NCI-H187 treated with DMSO at 0.1 percent for 48 hours (cell line): ENCODE measurements at places on chromosomes 6 and 20.

- no peak for DNase-seq
Measured at GRCh38 chr20:18943542-18943941, 130.0 kb downstream of the SCP2D1 start.

DNA sequence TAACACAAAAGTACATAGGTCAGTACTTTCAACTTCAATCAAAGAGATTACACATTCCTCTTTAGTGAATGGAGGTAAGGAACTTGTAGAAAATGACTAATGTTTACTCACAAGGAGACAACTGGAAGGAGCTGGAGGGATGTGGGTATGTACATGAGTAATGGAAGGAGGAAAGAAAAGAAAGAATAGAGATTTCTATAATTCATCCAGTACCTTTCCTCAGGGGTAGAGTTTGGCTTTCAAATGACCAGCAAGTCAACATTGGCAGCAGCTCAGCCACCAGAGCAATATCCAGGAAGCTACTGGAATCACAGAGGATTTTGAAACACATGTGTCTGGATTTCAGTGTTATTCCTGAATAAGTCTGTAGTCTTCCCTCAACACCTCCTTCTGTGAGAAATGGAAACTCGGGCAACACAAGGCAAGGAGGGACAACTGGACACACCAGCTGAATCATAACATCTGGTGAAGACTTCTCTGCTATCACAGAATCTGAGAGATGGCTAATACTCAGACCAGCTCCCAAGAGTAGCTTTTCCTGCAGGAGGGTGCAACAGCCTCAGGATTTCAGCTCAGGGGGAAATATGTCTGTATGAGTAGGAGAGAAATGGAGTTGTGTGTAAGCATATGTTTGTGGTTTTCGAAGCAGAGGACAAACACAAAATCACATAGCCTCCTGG is 98.8 kb downstream of the HAO1 start:
- no peak for DNase-seq

DNA sequence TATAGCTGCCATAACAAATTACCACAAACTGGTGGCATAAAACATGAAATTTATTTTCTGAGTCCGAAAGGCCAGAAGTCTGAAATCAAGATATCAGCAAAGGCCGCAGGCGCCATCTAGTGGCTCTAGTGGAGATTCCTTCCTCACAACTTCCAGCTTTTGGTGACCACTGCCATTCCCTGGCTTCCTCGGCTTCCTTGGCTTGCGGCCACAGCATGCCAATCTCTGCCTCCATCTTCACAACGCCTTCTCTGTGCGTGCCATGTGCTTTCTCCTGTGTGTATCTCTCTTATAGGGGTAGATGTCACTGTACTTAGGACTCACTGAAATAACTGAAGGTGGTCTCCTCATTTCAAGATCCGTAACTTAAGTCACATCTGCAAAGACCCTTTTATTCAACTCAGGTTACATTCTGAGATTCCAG is 5.4 kb upstream of the PLAGL1 start:
- peak; percentile 2 for DNase-seq

- no peak for DNase-seq
Measured at GRCh38 chr6:35496036-35496840, 641 bp downstream of the TEAD3 start.

- no peak for DNase-seq
Measured at GRCh38 chr6:508614-509013, 117.1 kb downstream of the IRF4 start.

DNA sequence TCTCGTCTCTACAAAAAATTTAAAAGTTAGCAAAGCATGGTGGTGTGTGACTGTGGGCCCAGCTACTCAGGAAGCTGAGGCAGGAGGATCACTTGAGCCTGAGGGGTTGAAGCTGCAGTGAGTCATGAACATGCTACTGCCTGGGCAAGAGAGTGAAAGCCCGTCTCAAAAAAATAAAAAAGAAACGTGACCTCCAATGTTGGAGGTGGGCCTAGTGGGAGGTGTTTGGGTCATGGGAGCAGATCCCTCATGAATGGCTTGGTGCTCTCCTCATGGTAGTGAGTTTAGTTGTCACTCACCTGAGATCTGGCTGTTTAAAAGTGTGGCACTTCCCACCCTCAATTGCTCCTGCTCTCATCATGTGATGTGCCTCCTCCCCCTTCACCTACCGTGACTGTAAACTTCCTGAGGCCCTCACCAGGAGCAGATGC is 24.3 kb downstream of the RBL1 start:
- DNase-seq: no peak

GRCh38 chr6:161526794-161527193 is 252.9 kb upstream of the AGPAT4 start:
- no peak for DNase-seq

- DNase-seq: no peak
Measured at GRCh38 chr6:168122521-168122920, 43.5 kb upstream of the FRMD1 start.

GRCh38 chr6:18613319-18613925 is 226.3 kb downstream of the RNF144B start:
- DNase-seq: no peak

- no peak for DNase-seq
Measured at GRCh38 chr6:50600280-50600679, 113.0 kb upstream of the TFAP2D start.

- no peak for DNase-seq
Measured at GRCh38 chr6:135383301-135383700, 114.2 kb downstream of the AHI1 start.

DNA sequence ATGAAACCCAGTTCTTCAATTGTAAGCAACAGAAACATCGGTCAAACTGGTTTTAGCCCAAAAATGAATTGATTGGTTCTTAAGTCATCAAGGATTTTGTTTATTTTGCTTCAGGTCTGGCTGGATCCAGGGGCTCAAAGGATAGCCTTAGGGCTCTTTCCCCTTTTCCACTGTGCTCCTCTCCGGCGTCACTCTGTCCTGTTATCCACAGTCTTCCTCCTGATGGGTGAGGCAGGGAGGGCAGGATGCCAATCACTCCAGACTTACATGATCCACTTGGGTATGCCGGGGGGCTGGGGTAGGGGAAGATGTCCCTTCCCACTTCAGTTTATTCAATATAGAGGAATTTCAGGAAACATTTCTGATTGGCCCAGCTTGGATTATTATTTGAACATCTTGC is 40.0 kb downstream of the PLAGL2 start:
- no peak for DNase-seq

DNA sequence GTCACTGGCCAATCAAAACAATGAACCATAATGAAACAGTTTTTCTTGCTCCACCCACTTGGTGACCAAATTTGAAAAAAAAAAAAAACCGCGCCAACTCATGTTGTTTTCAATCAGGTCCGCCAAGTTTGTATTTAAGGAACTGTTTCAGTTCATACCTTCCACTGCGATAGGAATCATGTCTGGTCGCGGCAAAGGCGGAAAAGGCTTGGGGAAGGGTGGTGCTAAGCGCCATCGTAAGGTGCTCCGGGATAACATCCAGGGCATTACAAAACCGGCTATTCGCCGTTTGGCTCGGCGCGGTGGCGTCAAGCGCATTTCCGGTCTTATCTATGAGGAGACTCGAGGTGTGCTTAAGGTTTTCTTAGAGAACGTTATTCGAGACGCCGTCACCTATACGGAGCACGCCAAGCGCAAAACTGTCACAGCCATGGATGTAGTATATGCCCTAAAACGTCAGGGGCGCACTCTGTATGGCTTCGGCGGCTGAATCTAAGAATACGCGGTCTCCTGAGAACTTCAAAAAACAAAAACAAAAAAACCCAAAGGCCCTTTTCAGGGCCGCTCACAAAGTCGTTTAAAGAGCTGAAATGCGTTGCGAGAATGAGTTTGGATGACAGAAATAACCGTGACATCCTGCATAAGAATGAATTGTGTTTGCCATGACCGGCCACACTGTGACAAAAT is 16.7 kb downstream of the HFE start:
- peak; percentile 63 for DNase-seq

DNA sequence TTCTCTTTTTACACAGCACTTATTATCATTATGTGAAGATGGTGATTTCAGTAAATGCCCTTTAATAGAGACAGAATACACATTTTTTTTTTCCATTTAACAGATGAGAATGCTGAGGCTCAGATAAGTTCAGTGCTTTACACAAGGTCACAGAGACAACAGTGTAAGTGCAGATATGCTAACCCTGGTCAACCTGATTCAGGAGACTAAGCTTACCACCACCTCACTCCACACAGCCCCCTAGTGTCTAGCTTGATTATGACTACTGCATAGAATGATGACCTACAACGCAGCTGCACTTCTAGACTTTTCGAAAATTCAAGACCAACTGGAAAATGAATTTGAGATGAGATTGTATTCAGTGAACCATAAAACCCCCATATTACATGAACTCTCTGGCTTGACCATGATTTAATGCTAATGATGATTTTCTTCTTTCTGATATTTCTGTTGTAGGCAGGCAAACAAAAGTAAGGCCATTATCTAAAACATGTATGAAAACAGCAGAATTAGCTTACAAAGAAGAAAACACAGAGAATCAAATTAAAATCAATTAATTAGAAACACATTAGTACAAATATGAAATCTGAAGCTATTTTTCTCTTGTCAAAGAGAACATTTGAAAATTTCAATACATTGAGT is 212.1 kb upstream of the PHACTR1 start:
- DNase-seq: no peak

- DNase-seq: peak; percentile 74
Measured at GRCh38 chr20:10433623-10434466, at the start of gene MKKS. TSS of gene MKKS (minus strand) at chr20:10434222. CDS start at chr20:10413514, 20,708 bp downstream.

GRCh38 chr20:23358923-23359593 is 2.9 kb upstream of the GZF1 start:
- DNase-seq: no peak

- no peak for DNase-seq
Measured at GRCh38 chr6:70709826-70710225, 42.1 kb downstream of the SMAP1 start.

DNA sequence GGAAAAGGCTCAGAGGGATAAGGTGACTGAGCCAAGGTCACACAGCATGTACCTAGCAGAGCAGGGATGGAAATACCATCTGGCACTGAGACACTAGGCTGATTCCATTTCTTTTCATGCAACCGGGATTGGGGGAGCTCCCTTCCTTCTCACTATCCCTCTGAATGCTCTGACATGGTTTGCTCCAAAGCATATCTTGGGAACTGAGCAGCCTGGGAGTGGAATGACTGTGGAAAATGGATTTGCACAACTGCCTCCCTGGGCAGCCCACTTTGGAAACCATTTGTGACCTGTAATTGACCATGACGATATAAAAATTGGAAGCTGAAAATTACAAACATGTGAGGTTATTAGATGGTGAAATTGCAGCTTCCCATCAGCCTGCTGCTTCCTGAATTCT is 309.0 kb upstream of the CHD6 start:
- DNase-seq: no peak

DNA sequence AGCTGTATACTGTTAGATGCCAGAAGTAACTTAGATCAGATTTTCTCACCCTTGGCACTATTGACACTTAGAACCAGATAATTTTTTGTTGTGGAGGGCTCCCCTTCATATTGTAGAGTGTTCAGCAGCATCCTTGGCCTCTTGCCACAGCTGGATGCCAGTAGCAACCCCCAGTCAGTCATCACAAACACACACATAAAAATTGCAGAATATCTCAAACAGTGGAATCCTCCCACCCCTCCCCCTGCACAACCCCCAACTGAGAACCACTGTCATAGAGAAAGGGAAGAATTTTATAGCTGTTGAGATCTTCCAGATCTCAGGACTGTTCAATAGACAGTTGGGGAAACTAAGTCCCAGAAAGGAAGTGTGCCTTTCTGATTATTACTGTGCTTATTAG is 81.2 kb upstream of the VSTM2L start:
- no peak for DNase-seq

- DNase-seq: no peak
Measured at GRCh38 chr6:22146931-22147701, 149.7 kb downstream of the PRL start.

DNA sequence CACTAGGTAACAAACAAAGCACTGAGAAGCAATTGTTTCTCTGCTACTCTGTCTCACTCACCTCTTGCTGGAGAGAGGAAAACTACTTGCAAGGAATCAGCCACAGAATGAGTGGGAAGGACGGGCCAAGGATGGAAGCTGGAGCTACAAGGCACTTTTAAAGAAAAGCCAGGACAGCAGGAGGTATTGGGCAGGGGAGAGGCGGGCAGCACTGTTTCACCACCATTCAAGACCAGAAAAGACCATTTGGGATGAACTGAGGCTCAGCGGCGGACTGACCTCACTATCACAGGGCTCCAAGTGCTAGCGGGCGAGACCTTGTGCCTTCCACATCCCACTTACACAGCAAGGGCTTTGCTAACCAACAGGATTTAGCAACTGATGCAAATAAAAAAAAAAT is 137.4 kb downstream of the IPCEF1 start:
- DNase-seq: no peak

- no peak for DNase-seq
Measured at GRCh38 chr6:40599555-40599954, 12.4 kb upstream of the LRFN2 start.
